ENCODE measurements at places on chromosomes 7 and 10.

- DNase-seq: no peak
Measured at GRCh38 chr10:131724169-131724545, 176.7 kb upstream of the PPP2R2D start.

DNA sequence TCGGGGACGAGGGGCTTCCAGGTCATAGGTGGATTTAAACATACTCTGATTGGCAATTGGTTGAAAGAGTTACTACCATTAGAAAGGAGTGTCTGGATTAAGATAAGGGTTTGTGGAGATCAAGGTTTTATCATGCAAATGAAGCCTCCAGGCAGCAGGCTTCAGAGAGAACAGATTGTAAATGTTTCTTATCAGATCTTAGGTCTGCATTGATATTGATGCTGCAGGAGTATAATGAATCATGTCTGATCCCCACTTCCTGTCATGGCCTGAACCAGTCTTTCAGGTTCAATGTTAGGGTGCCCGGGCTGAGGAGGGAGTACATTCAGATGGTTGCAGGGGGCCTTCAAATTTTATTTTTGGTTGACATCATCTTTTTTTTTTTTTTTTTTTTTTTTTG, 51.4 kb downstream of the SH3PXD2A start:
- DNase-seq: peak; percentile 61

DNA sequence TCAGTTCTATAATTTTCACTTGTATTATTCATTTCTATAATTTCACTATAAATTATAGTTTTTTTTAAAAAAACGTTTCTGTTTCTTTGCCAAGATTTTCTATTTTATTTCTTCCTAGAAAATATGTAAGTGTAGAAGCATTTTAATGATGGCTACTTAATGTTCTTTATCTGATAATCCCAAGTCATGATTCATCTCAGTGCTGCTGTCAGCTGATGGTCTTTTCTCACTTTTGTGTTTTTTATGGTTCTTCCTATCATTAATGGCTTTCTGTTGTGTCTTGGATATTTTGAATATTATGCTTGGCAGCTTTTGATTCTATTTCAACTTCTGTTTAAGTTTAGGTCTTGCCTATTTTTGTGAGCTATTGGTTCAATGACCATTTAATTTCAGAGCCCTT, 268.6 kb downstream of the BAMBI start:
- no peak for DNase-seq

- no peak for DNase-seq
Measured at GRCh38 chr7:37265006-37265405, 183.7 kb downstream of the ELMO1 start.

- no peak for DNase-seq
Measured at GRCh38 chr10:28839600-28840007, 162.3 kb downstream of the BAMBI start.

Measured in CD4-positive, alpha-beta T cell treated with Interleukin-17A for 4 hours (primary cell).